ENCODE measurements at places on chromosomes 3 and 15.

DNA sequence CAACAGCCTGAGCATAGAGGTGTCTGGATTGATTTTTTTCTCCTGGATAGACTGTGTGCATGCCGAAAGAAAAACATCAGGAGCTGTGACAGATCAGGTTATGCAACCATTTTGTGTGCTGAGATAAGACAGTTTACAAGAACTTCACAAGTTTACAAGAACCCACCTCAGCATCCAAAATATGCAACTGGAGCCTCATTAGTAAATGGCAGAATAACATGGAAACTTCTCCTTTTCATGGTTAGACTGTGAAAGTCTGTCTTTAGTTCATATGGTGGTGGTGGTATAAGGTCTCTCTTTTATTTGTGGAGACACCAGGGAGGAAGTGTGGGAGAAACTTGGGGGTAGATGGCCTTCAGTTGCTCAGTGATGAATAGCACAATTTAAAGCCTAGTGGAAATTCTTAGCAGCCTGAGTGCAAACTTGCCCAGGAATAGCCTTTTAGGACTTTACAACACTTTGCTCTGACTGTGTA lies 3.7 kb upstream of the ZNF609 start:
- DNase-seq: no peak

GRCh38 chr15:88756521-88756920 lies 46.7 kb upstream of the ACAN start:
- no peak for DNase-seq

DNA sequence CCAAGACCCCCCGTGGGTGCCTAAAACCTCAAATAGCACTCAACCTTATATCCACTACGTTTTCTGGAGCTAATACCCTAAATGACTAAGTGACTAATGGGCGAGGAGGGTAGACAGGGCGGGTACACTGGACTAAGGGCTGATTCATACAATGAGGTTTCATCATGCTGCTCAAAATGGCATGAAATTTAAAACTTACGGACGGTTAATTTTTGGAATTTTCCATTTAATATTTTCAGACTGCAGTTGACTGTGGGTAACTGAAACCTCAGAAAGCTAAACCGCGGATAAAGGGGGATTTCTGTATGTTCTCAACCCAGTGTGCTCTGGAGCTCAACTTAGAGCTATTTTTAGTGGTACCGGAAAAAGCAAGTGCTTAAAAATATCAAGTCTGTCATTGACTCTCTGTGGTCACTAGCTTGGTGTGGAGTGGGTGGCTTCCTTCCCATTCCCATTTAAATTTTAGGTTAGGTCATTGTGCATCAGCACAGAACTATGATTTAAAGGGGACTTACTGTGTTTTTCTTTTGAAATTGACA lies 72.9 kb downstream of the LRRC28 start:
- DNase-seq: no peak

GRCh38 chr3:160091441-160091840 lies 102.8 kb downstream of the IL12A start:
- DNase-seq: no peak

DNA sequence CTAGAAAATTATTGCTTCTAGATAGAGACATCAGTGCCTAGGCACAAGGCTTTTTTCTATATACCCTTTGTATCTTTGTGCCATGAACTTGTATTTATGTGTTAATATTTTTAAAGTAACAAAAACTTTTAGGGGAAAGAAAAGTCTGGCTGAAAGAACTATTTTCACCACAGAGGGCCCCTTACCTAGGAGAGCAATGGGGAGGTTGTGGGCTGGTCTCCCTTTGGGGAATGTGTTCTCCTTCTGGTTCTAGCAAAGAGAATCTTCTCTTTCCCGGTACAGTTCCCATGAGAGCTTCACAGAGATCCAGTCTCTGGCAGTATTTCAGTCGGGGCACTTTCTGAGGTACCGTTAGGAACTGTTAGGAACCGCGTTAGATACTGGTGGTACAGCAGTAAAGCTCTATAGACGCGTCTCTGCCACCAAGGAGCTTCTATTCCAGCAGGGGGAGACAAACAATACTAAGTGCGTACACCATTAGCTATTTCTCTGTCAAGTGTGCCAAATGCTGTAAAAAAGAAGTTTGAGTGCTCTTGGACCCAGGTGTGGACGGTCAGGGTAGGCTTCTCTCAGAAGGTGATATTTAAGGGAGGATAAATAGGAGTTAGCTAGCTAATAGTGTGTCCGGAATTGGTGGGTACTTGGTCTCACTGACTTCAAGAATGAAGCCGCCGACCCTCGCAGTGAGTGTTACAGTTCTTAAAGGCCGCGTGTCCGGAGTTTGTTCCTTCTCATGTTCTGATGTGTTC lies 4.6 kb upstream of the EPB42 start:
- peak; percentile 74 for DNase-seq

GRCh38 chr3:160384639-160385318 lies 14.2 kb downstream of the IFT80 start:
- DNase-seq: no peak

DNA sequence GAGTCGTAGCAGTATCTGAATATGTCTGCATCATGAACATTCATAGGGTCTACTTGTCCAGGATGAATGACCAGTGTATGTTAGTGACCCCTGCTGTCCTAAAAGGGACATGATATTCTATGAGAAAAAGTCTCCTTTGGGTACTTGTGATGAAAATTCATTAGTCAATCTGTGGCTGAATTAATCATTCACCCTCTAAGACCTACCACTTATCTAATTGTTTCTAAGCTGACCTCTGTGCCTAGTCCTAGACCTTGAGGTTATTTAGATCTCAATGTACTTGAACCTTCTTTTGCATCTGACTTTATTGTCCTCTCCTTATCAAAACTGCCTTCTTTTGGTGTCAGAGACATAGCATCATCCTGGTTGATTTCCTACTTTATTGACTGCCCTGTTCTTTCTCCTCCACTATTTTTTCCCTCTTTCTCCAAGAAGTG lies 799.3 kb downstream of the DIPK2A start:
- peak; percentile 41 for DNase-seq

- DNase-seq: no peak
Observed at GRCh38 chr3:65537109-65537508, 501.6 kb downstream of the MAGI1 start.

DNA sequence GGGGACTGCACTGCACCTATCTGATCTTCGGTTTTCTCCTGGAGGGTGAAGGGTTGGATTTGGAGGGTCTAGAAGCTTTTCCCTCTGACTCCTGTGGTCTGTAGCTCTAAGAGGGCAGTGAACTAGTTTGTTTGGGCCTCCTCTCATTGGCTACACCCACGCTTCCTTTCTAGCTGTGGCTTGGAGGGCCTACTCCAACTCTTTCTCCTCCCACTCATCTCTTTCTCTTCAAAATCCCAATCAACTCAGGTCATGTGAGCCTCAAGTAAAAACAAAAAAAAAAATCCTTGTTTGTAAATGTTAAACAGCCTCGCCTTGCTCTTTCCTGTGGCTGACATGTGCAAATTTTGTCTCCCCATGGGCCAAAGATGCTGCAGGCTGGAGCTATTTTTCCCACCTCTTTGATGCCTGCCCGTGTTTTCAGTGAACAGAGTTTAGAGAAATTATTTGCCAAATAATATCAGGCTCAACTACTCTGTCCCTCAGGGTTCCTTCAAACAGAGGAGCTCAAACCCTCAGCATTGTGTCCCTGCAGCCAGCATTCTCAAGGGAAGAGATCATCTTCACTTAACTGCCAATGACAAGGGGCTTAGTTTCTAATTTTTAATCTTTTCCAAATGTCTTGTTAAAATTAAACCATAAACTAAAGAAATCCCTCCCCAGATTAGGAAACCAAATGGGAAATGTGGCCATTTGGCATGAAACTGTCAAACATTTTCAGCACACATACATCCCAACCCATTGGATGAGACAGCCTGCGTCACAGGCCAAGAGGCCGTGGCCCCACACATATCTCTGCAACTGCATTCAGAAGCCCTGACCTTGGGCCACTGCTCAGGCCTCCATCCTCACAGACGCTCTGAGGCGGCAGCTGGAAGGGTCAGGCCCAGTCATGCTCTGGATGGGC lies 114.8 kb upstream of the THBS1 start:
- no peak for DNase-seq

GRCh38 chr15:51193526-51193925 lies 98.8 kb upstream of the TNFAIP8L3 start:
- DNase-seq: no peak

GRCh38 chr3:100400419-100400779 lies 490 bp downstream of the TOMM70 start:
- DNase-seq: peak; percentile 51

DNA sequence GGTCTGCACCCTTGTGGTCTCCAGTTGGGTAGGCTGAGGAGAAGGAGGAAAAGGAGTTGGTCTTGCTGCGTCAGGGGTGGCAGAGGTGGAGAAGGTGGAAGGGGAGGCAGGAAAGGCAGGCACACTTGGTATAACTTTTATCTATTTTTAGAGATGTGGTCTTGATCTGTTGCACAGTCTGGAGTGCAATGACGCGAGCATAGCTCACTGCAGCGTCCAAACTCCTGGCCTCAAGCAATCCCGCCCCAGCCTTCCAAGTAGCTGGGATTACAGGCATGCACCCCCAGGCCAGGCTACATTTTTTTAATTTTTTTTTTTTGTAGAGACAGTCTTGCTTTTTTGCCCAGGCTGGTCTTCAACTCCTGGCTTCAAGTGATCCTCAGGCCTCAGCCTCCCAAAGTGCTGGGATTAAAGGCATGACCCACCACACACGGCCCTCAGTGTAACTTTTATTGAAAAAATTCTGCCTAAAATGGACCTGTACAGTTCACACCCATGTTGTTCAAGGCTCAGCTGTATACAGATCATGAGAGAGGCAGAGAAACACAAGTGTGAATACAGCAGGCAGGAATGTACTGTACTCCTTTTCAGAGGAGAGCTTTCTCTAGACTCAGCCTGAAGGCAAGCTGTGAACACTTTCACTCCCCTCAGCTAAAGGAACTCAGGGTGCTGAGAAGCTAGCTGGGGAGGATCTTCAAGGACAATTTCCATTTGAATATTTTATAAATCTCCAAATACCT lies 2.1 kb upstream of the RHOV start:
- DNase-seq: no peak

GRCh38 chr3:197298945-197299854 lies 788 bp upstream of the DLG1 start:
- peak; percentile 75 for DNase-seq

DNA sequence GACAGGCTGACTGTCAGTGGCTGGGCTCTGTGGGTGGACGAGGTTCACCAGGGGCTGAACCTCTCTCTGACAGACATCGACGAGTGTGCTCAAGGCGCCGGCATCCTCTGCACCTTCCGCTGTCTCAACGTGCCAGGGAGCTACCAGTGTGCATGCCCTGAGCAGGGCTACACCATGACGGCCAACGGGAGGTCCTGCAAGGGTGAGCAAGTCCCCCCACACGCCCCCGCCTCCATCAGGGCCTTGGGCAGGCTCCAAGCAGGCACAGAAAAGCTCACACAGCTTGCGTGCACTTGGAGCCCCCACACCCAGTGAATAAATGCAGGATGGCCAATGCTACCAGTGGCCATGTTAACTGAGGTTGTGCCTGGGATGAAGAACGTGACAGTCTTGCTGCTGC lies 82.3 kb downstream of the FBLN2 start:
- DNase-seq: no peak

DNA sequence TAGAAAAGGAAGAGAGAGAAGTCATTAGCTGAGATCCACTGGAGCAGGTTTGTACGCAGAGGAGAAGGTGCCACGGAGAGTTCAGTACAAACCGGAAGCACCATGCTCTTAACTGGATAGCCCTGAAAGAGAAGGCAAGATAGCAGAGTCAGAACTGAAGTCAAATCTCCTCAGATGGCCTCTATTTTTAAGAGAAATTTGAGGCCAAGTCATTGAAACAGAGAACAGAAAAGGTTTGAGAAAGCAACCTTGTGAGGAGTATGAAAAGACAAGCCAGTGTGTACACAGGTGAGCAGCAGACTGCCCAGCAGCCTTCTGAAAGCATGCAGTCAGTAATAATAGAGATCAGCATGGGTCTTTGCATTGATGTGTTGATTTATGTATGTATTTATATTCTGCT lies 66.1 kb upstream of the SPRED1 start:
- DNase-seq: no peak

DNA sequence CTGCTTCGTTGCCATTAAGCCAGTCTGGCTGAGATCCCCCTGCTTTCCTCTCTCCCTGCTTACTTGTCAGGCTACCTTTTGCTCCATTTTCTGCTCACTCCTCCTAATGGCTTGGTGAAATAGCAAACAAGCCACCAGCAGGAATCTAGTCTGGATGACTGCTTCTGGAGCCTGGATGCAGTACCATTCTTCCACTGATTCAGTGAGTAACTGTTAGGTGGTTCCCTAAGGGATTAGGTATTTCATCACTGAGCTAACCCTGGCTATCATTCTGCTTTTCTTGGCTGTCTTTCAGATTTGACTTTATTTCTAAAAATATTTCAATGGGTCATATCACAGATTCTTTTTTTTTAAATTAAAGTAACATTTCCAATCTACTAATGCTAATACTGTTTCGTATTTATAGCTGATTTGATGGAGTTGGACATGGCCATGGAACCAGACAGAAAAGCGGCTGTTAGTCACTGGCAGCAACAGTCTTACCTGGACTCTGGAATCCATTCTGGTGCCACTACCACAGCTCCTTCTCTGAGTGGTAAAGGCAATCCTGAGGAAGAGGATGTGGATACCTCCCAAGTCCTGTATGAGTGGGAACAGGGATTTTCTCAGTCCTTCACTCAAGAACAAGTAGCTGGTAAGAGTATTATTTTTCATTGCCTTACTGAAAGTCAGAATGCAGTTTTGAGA lies 25.0 kb downstream of the CTNNB1 start:
- DNase-seq: no peak

DNA sequence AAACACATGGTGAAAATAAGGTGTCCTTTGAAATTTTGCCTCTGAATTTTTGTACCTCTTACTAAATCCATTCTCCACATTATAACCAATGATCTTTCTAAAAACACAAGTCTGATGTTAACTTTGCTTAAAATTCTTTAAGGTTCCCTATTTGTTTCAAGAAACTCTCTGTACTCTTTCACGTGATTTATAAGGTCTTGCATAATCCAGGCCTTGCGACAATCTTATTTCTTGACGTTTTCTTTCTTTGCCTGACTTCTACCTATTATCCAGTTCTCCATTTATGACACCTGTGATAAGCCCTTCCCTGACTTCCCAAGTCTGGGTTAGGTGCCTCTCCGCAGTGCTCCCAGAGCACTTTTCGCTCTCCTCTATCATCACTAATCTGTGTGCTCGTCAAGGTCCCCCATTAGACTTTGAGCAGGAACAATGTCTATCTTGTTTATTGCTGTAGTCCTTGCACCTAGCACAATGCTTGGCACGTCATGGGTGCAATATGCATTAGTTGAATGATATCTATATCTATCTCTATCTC lies 24.3 kb upstream of the KPNA1 start:
- DNase-seq: no peak

DNA sequence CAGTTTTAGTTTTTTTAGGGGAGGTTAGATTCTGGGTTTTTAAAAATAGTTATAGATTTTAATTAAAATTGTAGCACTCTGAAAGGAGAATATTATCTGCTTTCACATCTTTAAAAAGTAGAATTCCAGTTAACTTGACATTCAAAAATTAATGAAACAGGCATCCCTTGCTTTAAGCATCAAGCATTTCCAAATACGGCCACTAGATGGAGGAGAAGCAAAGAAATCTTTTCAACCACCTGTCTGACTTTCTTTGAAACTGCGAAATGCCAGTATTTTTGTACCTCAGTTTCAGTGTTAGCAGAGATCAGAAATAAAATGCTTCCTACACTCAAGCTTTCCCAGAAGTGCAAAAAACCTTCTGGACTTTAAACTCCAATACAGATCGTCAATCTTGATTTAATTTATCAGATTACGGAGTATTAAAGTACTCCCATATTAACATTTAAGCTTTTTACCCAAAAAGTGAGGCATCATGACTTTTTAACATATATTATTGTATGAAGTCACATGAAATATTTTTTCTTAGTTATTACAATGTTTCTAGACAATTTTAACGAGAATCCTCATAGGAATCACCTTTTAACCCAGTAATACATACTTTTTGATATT lies 153.3 kb downstream of the P3H2 start:
- peak; percentile 79 for DNase-seq
